Endothelial cell of umbilical vein (primary cell): ENCODE measurements at places on chromosomes 7 and 10. TPM values are rescaled to one million over a fixed set of nuclear protein-coding genes. Genes with fewer than 3 reads are reported as not detected.

Gene PALD1
- 62.1 and 73.3 TPM in 2 replicates for total RNA-seq

Gene TYW1B
- total RNA-seq: 2.7 and 5.0 TPM in 2 replicates

Gene OGDHL
- 0.58 and 1.0 TPM in 2 replicates for total RNA-seq

Gene WNT8B
- total RNA-seq: not detected in 2 replicates

Gene PLEKHS1
- not detected in 2 replicates for total RNA-seq

Gene BBS9
- total RNA-seq: 14.1 and 17.4 TPM in 2 replicates

Gene GBF1
- 45.7 and 49.7 TPM in 2 replicates for total RNA-seq

Gene ABCC2
- 1.7 and 3.3 TPM in 2 replicates for total RNA-seq

Gene CCDC201
- not detected in 2 replicates for total RNA-seq

Gene C7orf57
- not detected in 2 replicates for total RNA-seq

Gene FEZF1
- total RNA-seq: not detected in 2 replicates

Gene AKR1C1
- total RNA-seq: 1.6 and 5.5 TPM in 2 replicates

Gene INTS1
- 114 and 116 TPM in 2 replicates for total RNA-seq

Gene INHBA
- 23.2 and 32.3 TPM in 2 replicates for total RNA-seq

Gene LGI1
- not detected in 2 replicates for total RNA-seq

Gene EIF4H
- total RNA-seq: 415 and 434 TPM in 2 replicates

Gene OR6B1
- not detected in 2 replicates for total RNA-seq
